ENCODE measurements at places on chromosomes 3 and 15.

GRCh38 chr3:147410526-147411237 is 1.5 kb downstream of the ZIC1 start:
- no peak for DNase-seq

- no peak for DNase-seq
Observed at GRCh38 chr3:166527325-166527724, 690.1 kb upstream of the BCHE start.

DNA sequence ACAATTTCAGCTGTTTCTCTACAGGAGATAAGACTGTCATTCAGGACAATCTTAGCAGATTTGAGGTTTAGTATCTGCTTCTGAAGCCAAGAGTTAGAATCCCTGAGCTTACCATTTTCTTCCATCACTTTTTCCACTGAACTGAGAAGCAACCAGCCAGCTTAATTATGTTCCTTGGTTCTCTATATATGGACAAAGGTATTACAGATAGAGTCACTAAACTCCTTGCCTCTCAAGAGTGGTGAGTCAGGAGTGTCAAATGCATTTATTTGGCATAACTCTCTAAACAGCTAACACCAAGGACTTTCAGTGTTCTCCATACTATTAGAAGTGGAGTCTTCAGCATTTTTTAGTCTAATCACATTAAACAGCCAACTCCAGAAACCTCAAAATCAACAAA is 239.3 kb downstream of the ALCAM start:
- no peak for DNase-seq

DNA sequence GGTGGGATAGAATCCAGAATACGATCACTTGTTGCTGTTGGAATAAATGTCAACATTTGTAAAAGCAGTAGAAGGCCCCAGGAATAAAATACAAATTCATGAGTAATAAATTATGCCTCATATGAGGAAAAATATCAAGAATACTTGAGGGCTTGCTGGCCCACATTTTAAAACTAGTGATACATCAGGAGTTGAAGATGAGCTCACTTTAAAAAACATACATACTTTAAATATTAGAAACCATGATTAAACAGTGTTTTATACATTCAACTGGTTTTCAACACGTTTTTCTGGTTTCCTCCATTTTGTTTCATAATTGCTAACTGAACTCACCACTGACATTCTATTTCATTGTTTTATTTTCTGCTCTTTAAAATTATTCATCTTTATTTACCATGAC is 141.4 kb downstream of the TFG start:
- no peak for DNase-seq

DNA sequence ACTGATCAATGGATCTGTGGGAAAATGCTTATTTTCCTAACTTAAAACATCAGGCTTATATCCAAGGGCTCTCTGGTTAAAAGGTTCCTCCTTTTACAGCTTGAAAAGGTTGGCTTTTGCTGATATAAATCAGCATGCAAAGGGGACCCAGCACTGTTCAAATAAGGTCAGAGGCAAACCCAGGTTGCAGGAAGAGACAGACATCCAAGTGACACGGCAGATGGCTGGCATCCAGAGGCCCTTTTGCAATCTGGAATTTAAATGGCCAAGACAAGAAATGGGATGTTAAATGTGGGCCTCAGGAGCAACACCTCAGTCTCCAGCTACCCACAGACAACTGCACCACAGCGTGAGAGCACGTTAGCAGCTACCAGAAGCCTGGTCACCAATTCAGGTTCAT is 6.3 kb downstream of the SH3BP5 start:
- no peak for DNase-seq

GRCh38 chr3:82627733-82628132 is 866.3 kb upstream of the GBE1 start:
- no peak for DNase-seq

GRCh38 chr3:170695486-170696064 is 109.7 kb upstream of the SLC7A14 start:
- DNase-seq = no peak

GRCh38 chr15:55835866-55836265 is 92.9 kb upstream of the PRTG start:
- no peak for DNase-seq

DNA sequence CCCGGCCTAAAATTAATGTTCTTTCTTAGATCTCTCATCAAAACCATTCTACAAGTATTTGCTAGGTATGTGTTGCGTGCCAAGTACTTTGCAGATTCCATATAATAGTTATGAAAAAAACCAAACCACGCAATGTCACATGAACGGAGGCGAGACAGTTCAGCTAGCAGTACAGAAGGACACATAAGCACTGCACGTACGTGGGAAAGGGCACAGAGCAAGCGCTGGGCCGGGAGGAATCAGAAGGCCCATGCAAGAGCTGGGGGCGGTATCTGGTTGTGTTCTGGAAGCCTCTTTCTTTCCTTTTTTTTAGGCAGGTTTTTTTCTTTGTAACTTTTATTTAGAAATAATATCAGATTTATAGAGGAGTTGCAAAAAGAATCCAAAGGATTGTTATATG is 11.3 kb downstream of the PDIA5 start:
- no peak for DNase-seq

DNA sequence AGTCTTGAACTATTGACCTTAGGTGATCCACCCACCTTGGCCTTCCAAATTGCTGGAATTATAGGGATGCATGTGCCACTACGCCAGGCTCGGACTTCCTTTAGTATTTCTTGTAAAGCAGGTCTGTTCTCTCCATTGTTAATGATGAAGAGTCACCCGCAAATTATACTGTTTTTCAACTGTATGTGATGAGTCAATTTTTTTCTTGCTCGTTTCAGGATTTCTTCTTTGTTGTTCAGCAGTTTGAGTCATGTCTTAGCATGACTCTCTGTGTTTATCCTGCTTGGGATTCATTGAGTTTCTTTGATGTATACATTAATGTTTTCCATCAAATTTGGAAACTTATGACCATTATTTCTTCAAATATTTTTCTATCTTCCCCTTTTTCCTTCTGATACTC is 28.9 kb downstream of the GRAMD1C start:
- no peak for DNase-seq

GRCh38 chr15:26260517-26261133 is 397.5 kb upstream of the ATP10A start:
- DNase-seq = no peak

DNA sequence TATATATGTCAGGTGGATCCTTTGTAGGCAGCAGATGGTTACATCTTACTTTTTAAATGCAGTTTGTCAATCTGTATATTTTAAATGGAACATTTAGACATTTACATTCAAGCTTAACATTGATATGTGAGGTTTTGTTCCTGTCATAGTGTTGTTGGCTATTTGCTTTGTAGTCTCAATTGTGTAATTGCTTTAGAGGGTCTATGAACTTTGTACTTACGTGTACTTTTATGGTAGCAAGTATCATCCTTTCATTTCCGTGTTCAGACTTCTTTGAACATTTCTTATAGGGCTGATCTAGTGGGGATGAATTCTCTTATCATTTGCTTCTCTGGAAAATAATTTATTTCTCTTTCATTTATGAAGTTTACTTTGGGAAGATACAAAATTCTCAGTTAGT is 656.0 kb downstream of the OTOL1 start:
- DNase-seq = no peak

DNA sequence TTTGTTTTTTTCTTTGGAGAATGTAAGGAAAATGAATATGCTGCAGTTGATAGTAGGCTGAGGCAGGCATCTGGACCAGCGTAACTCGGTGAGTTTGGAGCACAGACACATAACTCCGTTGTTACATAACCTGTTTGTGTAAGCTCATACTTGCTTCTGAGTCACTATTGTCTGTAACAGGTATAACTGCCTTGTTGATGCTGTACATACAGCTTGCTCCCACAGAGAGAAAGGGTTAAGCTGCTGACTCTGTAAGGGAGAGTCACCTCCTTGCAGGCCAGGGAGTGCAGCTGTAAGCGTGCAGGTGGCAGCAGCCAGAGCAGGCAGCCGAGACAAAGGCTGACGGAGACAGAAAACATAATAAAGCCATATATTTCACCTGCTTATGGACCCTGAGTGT is 20.4 kb downstream of the RETNLB start:
- DNase-seq = no peak

- DNase-seq = no peak
Observed at GRCh38 chr15:29208352-29208751, 61.3 kb downstream of the NSMCE3 start.

- DNase-seq = no peak
Observed at GRCh38 chr15:76084256-76084655, 24.5 kb downstream of the TMEM266 start.

GRCh38 chr3:126968391-126969390 is 14.2 kb upstream of the PLXNA1 start:
- no peak for DNase-seq

DNA sequence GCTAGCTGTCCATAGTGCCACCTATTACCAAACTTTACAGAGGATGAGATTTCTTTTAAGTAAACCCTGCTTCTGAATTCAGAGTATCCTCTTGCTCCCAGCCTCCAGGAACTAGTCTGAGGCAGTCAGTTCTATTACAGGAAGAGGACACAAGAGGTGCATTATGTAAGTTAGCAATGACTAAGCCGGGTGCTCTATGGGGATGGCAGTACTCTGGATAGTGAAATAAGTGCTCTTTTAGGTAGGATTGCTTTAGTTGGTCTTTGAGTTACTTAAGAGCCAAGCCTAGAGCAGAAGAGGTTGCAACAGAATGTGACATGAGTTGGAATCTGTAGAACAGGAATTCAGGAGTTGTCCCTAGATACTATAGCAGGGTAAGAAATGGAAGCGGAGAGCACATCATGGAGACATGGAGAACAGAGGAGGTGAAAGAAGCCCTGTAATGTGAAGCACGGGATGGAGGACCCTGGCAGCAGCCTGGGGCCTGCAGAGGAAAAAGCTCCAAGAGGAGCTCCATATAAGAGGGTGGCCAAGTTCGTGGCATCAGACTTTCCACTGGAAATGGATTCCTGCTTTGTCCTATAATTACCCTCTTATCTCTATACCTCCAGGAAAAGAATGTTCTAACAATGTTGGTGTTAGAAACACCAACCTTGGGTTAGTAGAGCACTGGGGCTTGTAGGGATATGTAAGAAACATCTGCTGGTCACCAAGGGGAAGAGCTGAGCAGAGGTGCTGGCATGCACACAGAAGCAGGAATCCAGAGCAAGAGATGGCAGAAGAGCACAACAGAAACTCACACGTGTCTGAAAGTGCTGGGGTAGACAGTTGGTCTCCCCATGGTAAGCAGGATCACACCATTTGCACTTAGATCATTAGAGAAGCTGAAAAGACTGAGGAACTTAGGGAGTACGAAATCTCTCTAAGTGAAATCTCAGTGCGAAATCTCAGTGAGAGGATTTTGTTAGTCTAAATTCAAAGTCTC is 851.1 kb downstream of the FHIT start:
- no peak for DNase-seq

DNA sequence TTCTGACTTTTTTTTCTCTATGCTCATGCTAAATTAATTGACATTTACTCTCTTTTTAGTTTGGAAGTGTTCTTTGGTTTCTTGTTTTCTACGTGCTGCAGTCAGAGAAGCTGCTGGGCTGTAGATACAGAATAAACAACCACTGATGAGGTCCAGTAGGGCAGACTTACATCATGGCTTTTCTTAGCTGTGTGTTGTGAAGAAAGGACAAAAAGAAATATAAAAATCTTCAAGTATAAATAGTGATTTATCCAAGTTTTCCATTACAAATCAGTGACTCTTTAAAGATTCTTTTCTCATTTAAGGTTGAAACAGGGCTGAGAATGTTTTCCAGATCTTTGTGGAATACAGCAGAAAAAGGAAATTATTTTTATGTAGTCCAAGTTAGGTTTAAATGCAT is 122.2 kb downstream of the CMSS1 start:
- no peak for DNase-seq

DNA sequence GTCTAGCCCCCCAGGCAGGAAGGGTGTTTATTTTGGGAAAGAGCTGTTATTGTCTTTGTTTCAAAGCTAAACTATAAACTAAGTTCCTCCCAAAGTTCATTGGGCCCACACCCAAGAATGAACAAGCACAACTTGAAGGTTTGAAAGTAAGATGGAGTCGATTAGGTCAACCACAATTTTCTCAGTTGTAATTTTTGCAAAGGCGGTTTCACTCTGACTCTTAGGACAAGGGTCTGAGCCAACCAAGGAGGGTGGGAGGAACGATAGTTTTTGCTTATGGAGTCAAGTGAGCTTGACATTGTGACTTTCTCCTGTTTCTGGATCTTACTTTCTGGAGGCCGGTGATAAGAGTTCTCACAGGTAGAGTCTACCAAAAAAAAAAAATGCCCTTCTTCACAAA is 5.8 kb upstream of the ZNF770 start:
- no peak for DNase-seq

DNA sequence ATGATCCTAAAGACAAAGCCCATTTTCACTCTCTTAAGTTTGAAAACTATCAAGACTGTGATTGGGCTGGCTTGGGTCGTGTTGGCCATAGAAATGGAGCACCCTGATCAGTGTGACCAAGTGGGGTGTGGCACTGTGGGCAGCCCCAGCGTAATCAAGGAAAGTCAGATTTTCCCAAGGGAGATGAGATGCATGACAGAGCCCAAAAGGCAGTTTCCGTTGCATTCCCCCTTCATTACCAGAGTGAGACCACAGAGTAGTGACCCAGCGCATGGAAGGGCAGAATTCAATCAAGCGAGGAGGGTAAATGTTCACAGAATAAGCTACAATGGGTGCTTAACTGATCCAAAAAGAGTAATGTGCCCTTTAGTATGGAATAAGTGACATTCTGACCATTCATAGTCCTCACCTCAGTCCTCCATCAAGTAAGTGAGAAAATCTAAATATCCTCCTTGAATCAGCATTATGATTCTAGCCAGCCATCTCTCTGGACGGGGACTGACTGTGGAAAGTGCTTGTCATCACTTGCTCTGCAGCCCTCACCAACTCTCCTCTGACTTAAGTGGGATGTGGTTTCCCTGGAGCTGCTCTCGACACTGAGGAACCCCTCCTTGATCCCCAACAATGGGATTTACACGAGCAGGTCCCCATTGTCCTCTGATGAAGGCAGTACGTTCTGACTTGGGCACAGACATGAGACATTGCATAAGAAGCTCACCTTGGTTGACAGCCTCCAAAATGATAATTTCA is 430.5 kb downstream of the OCA2 start:
- no peak for DNase-seq
